Renal cortex interstitium (tissue), 15 donors: ENCODE measurements at places on chromosomes 2 and 18. TPM values are rescaled to one million over a fixed set of nuclear protein-coding genes. Genes with fewer than 3 reads are reported as not detected.

- no peak for DNase-seq
These were observed 231.6 kb upstream of the NT5C1B start for GRCh38 chr2:18820966-18821365.

REEP1 gene
- 3.2 TPM for polyA plus RNA-seq

HTR2B gene
- polyA plus RNA-seq, result 16.0 TPM

GRCh38 chr18:22552254-22552653 lies 134.5 kb upstream of the CTAGE1 start:
- no peak for DNase-seq

- DNase-seq, result no peak
These were observed 8.6 kb downstream of the SNRNP27 start for GRCh38 chr2:69902213-69902922.
